ENCODE measurements at places on chromosomes 1 and 21.
A peak's percentile ranks its signal among the peaks of the same experiment; 100 is the strongest.

DNA sequence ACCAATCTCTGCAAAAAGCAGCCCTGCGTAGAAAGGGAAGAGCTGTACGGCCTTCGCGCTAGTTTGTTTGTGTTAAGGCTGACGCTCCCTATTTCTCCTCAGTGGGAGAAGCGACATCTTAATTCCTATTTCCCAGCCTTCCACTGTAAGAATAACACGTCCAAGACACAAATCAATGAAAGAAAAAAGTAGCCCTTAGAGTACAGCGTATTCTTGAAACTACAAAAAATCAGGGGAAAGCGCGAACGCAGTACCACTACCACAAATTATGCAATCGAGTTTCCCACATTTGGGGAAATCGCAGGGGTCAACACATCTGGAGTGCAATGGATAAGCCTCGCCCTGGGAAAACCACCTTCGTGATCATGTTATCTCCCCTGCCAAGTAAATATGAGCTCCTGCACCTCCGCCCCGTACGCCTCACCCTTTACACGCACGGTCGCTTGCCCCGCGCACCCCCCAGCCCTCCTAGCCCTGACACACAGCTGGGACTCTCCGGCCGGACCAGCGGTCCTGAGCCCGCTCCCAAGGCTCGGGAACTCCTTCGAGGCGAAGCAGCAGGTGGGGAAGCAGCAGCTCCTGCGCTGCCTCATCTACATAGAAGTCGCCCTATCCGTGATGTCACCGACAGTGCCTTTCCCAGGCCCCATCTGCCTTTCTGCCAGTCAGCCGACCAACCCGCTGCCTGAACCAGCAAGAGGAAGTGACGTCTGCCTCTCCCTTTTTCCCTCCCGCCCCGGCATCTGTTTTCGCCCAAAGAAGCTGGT is 94.7 kb downstream of the PPIAL4G start:
- peak; percentile 92 for DNase-seq

- no peak for DNase-seq
These were observed 71.0 kb downstream of the PBX1 start for GRCh38 chr1:164629971-164630370.

DNA sequence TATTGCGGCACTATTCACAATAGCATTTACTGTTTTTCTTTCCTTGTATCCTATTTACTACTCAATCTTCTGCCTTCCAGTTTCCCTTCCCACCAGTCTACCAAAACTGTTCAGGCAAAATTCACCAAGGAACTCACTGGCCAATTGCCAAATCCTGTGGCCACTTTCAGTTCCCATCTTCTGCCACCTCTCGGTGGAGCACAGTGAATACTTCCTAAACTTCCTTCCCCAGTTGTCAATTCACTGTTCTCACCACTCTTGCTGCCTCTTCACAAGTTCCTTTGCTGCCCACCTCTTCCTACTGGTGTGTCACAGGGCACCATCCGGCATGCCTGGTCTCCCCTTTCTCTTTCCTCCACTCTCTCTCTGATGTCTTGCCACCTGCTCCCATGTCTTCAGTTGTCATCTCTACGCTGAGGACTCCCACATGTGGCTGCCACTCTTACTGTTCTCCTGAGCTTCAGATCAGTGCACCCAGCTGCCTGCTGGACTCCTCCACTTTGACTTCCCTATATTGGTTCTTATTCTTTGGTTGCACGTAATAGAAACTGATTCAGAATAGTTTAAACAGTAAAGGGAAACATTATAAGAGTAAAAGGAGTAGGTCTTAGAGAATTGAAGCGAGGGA is 114.4 kb downstream of the PIK3R3 start:
- DNase-seq, result no peak

- DNase-seq, result no peak
These were observed 183.3 kb downstream of the NEK7 start for GRCh38 chr1:198340139-198340538.

DNA sequence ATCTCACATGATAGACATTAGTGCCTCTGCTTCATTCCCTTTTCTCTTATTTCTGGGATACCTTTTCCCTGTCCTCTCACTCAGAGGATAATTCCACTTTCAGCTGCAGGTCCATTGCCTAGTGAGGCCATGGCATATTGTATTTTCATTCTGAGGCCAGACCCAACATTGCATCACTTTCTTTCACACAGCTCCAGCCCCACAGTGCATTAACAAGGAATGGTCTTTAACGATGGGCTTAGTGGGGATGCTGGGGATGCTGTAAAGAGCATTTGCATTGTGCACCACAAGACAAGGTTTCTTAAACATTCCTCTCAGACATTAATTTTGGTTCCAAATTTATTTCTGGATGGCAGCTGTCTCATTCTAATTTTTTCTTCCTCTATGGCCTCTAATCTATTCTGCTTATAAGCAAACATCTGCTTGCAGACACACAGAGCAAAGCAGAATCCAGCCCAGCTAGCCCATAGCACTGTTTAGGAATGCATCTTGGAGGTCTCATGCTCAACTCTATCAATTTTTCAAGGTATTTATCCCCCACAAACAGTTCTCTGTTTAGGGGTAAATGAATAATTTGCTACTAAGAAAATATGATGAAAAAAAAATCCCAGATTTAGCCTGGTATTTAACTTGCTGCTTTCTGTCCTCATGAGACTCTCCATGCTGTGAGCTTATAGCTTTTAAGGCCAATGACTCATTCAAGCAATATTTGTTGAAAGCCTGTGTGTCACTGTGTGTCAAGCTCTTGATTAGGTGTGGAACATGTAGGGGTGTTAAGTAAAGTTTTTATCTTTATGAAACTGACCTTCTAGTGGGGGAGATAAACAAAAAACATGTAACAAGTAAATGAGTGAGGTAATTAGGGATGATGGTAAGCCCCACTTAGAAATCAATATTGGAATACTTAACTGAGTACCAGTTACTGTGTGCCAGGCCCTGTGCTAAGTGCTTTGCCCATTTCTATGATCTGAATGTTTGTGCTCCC is 44.5 kb upstream of the CCDC190 start:
- peak; percentile 90 for DNase-seq

- no peak for DNase-seq
These were observed 27.2 kb upstream of the TMCO1 start for GRCh38 chr1:165795894-165796293.

DNA sequence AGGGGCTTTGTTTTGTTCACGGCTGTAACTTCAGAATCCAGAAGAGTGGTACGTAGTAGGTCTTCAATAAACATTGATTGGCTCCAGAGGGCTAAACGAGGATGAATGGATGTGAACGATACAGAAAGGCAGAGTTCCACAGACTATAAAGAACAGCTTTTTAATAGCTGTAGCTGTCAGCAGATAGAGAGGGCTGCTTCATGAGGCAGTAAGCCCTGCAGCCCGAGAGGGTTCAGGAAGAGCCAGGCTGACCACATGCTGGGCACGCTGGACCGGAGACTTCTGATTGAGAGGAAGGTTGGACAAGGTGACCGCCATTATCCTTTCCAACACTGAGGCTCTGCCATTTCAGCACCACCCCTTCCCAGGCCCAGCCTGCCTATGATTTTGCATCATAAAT is 45.3 kb downstream of the KIRREL1 start:
- DNase-seq, result no peak

- no peak for DNase-seq
These were observed 112.3 kb downstream of the TSEN15 start for GRCh38 chr1:184163674-184164465.

- no peak for DNase-seq
These were observed 17.7 kb downstream of the FOXJ3 start for GRCh38 chr1:42317308-42317707.

DNA sequence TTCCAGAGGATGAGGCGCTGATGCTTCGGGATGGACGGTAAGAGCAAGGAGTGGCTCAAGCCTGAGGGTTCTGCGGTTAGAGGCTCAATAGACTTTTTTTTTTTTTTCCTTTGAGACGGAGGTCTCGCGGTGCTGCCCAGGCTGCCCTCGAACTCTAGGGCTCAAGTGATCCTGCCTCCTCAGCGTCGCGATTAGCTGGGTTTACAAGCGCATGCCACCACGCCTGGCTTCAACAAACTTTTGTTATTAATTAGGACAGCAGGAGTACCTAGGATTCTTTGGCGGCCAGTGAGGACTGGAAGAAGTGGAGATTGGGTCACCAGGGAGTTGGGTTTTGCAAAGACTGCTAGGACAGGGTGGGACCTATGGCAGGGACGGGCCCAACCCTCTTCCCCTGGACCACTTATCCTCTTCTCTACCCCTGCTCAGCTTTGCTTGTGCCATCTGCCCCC is 587 bp downstream of the SCNM1 start:
- no peak for DNase-seq

GRCh38 chr1:234214911-234215892 is 158.1 kb upstream of the COA6 start:
- no peak for DNase-seq

GRCh38 chr1:56382929-56383328 is 196.4 kb downstream of the PLPP3 start:
- DNase-seq, result no peak

DNA sequence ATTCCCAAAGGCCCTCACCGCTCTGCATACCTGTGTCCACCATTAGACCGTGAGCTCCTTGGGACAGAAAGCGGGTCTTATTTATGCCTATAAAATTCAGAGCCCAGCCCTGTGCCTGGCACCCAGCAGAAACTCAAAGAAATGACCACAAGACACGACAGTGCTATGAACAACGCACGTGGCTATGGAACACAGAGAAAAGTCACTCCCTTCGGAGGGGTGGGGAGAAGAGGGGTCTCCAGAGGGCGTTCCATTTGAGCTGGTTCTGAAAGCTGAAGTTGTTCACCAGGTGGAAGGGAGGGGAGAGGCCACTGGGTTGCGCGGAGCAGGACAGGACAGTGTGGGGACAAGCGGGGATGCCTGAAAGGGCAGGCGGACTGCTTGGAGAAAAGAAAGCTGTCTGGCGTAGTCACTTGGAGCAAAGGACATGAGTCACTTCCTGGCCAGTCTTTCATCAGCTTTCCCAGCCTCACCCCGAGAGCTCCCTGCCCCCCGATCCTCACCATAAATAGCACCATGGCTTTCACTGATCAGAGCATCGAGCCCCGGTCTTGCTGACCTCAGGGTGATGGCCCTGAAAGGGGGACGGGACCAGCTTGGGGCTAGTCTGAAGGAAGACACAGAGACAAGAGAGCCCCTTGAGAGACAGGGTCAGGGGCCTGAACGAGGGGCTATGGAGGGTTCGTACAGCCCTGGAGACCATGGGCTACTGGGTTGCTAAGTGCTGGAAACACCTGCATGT is 28.5 kb downstream of the ECE1 start:
- no peak for DNase-seq
